NCI-H1694 (cell line): ENCODE measurements at places on chromosomes 13 and 19.

- DNase-seq = no peak
These were observed 262.8 kb upstream of the RFC3 start for GRCh38 chr13:33554919-33555791.

DNA sequence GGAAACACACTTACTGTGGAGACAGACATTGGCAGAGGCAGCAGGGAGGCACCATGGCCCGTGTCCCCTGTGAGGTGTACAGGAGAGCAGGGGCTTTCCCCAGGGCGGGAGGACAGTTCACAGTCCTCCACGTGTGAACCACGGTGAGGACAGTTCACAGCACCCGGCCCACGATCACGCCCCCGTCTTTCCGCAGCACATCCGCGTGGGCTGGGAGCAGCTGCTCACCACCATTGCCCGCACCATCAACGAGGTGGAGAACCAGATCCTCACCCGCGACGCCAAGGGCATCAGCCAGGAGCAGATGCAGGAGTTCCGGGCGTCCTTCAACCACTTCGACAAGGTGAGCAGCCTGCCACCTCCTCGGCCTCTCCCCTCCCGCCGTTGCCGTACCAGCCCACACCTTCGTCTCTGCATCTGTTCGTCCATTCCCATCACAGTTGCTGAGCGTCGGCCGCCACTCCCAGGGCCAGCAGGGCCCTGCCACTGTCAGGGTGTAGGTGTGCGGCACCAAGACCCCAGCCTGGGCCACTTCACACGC, 17.4 kb downstream of the CAPN12 start:
- no peak for DNase-seq

GRCh38 chr19:46776927-46777911, 11.2 kb downstream of the SLC1A5 start:
- no peak for DNase-seq

GRCh38 chr19:41799444-41800000, 3.1 kb downstream of the CEACAM3 start:
- no peak for DNase-seq
